AG09319 (cell line): ENCODE measurements at places on chromosomes 7 and 10.

- DNase-seq, result no peak
Measured at GRCh38 chr10:73439055-73439454, 5.7 kb upstream of the MSS51 start.

GRCh38 chr7:117025891-117026290, 72.6 kb downstream of the ST7 start:
- no peak for DNase-seq

DNA sequence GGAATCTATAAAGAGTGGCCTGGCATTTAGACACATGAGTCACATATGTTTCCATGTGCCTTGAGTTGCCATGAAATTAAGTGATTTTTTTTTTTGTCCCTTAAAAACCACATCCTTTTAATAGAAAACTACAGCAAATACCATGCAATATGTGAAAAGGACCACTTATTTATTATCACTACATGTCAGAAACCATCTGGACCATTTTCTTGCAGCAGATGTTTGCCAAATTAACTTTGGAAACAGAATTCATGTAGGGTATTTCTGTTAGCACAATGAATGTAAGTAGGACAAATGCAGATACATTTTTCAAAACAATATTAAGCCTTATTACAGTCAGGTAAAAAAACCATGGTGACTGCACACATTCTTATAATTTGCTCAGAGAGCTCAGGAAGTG, 230.6 kb downstream of the REEP3 start:
- DNase-seq, result no peak

- no peak for DNase-seq
Measured at GRCh38 chr7:99121496-99122021, 22.3 kb downstream of the SMURF1 start.

GRCh38 chr10:91610444-91610843, 22.4 kb downstream of the PPP1R3C start:
- no peak for DNase-seq

DNA sequence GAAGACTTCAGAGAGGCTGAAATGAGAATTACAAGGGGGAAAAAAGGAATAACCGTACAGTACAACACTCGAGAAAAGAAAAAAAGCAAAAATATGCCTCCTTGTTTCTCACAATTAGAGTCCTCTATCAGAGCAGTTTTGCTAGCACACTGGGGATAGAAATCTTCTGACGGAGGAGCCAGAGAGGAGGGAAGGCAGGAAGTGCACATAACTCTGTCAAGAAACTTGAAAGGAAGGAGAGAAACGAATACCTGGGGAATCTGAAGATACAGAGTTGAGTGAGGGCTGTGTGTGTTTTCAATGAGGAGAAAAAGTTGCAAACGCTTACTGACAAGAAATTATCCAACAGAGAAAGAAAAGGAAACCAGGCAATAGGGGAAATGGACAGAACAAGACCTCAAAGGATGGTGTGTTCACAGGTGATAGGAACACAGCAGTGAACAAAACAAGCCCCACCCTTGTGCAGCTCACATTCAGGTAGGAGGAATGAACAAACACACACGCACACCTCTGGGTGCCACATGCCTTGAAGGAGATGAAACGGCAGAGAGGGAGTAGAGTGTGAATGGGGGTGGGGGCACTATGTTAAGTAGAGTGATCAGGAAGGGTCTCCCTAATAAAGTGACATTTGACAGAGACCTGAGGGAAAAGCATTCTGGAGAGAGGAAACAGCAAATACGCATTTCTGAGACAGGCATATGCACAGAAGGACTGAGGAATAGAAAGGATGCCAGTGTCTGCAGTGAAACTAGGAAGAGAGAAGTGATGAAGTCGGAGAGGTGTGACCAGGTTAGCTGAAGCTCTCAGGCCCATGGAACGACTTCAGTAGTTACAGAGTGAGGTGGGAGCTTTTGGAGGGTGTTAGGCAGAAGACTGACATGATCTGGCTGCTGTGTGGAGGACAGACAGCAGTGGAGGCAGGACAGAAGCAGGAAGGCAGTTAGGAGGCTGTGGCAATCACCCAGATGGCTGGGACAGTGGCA, 46.7 kb upstream of the SPOCK2 start:
- DNase-seq, result no peak

- DNase-seq, result no peak
Measured at GRCh38 chr7:155090684-155091083, 20.6 kb downstream of the HTR5A start.

DNA sequence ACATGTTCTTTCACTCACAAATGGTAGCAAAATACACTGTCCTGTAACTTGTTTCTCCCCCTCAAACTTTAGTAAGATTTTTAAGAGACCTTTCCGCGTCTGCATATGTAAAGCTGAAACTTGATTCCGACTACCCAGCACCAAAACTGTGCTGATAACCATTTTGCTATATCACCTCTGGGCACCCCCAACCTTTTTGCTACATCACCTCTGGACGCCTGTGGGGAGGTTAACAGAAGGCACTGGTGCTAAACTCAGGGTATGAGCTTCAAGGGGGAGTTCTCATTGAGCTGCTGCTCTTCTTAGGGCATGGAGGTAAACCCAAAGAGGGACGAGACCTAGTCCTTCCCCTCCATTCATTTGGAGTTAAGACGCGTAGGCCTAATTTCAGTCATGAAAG, 67.6 kb upstream of the NFE2L3 start:
- DNase-seq, result no peak

DNA sequence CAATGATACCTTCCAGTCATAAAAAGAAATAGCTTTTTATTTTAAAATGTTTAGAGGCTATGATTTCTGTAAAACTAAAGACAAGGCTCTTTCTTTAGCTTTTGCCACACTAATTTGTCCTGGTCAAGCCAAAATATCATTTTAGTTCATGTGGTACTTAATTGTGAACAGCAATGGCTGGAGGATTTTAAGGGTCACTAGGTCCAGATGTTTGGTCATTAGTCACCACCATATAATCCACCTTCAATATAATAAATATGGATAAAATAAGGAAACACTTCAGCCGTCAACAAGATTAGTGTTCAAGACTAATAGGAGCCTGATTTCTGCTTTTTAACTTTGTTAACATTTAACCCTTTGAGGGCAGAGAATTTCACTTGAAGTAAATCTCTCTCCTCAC, 50.0 kb upstream of the HGF start:
- DNase-seq, result no peak

DNA sequence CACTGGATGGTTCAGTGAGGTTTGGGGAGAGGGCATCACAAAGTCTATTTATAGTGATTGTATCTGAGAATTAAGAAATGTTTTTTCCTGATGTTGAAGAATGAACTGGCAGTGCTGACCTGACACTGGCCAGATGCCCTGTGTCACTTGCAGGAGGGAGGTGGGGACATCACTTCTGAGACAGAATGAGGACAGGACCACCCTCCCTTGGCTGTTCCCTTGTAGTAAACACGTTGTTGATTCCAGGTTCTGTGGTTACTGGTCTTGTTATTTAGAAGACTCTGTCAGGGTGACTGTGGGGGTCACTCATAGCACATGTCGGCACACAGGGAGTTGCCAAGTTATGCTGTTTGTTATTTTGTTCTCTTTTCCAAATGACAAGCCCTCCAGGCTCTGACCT, 126.4 kb downstream of the ADCY1 start:
- DNase-seq, result no peak

DNA sequence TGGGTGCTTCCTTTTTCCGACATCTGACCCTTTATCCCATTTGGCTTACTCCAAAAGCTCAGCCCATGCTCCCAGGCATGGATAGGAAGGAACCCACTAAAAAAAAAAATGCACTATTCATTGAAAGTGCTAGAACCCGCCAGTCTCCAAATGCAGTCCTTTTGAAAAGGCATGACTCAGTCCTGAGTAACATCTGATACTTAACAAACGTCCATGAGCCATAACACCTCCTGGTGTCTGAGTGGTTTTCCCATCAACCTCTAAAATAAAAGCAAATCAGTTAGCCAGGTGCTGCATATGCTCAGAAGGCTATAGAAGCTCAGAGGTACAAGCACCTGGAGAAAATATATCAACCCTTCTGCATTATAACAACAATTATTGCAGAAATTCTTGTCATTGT, 45.0 kb upstream of the CACUL1 start:
- no peak for DNase-seq

GRCh38 chr10:75028748-75029147, 82.7 kb upstream of the SAMD8 start:
- DNase-seq, result no peak

DNA sequence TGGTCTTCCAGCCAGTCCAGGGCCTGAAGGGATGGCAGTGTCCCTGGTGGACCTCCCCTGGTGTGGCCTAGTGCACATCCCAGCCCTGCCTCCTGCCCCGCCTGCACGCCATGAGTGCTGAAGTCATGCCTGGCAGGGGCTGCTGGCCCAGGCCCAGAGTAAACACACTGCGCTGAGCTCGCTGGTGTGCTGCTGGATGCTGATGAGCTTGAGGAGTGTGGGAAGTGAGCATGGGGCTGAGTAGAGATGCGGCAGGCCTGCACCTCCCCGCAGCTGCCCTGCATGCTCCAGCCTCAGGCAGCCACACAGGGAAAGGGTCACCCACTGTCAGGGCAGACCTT, 43.2 kb downstream of the HTRA1 start:
- DNase-seq, result peak; percentile 72

GRCh38 chr10:46289209-46289810, 2.5 kb downstream of the ANTXRL start:
- no peak for DNase-seq

DNA sequence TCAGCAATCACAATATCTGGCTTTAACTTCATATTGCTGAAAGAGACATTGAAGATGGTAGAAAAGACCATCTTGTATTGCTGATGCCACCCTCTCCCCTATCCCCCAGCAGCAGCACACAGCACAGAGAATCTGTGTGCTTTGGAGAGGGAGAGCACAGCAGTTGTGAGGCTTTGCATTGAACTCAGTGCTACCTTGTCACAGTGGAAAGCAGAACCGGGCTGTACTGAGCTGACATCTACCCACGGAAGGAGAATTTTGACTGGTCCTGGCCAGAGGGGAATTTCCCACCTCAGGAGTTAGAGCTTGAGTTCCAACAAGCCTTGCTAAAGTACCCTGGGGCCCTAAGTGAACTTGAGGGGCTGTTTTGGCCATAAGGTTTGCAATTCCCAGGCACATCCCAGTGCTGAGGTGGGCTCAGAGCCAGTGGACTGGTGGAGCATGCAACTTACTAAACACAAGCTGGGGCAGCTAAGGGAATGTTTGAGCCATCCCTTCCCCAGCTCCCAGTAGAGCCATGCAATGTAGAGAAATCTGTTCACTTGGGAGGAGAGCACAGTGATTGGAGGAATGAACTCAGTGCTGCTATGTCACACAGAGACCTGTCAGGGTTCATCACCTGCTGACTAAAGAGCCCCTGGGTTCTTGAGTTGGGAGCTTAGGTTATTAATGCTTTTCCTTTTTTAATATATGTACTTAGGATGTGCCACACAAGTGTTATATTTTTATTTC, 62.1 kb downstream of the OR13A1 start:
- DNase-seq, result no peak

GRCh38 chr7:140610204-140611165, 30.1 kb downstream of the DENND2A start:
- DNase-seq, result no peak

DNA sequence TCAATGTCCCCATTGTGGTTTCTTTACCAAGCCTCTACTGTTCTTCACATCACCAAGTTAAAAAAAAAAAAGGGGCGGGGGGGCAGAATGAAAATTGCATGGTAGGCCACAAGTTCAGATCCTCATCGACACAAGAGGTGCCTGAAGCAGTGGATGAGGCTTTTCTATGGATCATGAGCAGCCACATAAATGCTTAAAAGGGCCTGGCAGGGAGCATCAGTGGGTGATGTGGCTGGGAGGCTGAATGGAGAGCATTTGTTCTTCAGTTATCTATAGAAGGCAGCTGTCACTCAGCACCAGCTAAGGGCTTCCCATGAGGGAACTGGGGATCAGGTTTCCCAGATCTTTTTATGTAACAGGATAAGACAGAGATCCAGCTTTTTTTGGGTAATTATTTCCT, 117.9 kb downstream of the CFTR start:
- DNase-seq, result no peak

DNA sequence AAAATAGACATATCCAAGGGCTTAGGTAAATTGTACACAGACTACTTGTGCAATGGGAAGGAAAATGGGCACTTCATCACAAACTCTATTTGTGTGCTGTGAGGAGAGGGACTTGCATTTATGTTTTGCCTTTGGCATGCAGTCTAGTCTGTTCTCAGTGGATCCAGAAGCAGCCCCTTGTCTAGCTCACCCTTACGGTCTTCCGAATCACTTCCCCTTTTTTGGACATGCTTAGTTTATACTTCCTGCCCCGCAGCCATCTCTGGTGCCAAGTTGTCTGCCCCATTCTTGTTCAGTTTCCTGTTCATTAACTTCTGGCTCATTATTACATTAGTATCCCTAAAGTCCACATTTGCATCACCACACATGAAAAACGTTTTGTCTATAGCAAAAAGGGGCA, 161.6 kb downstream of the NRCAM start:
- no peak for DNase-seq

DNA sequence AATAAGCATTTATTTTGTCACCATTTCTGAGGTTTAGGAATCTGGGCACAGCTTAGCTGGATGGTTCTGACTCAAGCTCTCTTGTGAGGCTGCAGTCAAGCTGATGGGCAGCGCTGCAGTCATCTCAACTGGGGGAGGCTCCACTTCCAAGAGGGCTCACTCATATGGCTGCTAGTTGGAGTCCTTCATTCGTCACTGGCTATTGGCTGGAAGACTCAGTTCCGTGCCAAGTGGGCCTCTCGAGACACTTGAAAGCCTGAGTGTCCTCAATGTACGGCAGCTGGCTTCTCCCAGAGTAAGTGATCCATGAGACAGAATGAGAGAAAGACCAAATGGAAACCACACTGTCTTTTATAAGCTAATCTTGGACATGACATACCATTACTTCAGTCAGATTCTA, 21.6 kb upstream of the COL13A1 start:
- DNase-seq, result no peak

- no peak for DNase-seq
Measured at GRCh38 chr10:126392469-126392868, 4.2 kb upstream of the ADAM12 start.

- DNase-seq, result peak; percentile 55
Measured at GRCh38 chr10:99784016-99784726, 1.7 kb downstream of the ABCC2 start.

GRCh38 chr7:1483536-1484505, 20.4 kb downstream of the INTS1 start:
- no peak for DNase-seq

- no peak for DNase-seq
Measured at GRCh38 chr7:122136078-122136477, 8.0 kb downstream of the AASS start.

DNA sequence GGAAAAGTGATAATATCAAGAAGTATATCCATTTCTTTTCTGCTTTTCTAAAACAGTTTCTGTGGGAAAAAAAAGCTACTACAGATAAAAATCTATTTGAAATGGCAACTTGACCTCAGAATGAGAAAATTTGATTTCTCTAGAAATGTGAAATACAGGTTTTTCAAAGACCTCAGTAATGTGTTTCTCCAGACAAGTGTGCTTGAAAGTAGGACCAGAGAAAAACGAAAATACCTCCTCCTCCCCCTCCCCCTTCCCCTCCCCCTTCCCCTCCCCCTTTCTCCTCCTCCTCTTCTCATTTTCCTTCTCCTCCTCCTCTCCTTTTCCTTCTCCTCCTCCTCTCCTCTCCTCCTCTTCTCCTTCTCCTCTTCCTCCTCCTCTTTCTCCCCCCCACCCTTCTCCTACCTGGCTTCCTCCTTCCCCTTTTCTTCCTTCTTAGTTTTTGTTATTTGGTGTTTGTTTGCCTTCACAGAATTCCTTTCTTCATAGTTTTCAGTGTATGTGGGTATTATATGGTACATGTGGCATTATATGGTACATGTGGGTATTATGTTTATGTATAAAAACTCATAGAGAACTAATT, 179.4 kb downstream of the CDK14 start:
- DNase-seq, result no peak

- peak; percentile 30 for DNase-seq
Measured at GRCh38 chr7:23712368-23713284, 2.6 kb downstream of the STK31 start.

- no peak for DNase-seq
Measured at GRCh38 chr10:119348106-119348505, 140.7 kb downstream of the GRK5 start.
